ENCODE measurements at places on chromosomes 11 and 22. TPM values are rescaled to one million over a fixed set of nuclear protein-coding genes. Genes with fewer than 3 reads are reported as not detected.

DNA sequence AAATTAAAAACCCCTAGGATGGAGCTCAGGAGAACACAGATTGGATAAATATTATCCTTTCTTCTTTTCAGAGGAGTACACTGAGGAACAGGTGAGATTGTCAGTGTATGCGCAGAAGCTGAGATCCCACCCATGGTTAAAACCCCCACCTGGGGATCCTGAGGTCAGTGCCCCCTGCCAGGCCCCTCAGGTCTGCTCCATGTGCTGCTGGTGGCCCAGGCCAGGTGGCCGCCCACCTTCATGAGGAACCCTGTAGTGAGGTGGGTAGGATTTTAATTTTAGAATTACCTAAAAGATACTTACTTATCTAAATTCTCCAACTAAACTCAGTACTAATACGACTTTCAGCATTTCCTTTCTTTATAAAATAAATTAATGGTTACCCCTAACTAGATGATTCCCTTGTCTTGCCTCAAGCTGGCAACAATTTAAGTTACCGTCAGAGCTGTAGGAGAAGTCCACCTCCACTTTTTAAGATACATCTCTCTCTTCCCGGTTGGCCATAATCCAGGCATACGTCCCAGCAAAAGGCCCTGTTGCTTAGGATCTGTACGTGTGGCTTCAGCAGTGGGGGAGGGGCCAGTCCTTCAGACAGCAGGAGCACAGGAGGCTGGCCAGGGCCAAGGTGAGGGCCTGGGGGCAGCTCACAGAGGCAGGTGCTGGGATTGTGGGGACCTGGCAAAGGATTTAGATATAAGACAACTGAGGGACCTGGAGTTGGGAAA is 61.5 kb upstream of the PITPNB start:
- no peak for DNase-seq

DNA sequence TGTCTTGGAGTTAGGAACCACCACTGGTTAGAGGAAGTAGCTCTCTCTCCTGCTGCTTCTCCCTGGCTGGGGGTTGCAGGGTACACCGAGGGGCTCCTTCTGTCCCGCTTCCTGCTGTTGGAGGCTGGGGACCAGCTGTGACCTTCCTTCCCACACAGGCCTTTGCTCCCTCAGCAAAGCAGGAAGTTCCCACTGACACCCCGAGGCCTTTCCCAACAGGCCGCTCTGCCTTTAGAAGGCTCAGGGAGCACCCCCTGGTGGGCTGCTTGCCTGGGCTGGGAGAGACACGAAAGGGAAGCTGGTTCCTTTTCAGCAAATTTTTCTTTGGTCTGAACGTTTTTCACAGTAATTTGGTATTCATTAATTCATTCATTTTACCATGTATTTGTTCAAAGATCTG is 527.9 kb upstream of the B3GAT1 start:
- DNase-seq, result no peak

- DNase-seq, result no peak
Measured at GRCh38 chr11:12212174-12212820, 101.9 kb downstream of the MICAL2 start.

- no peak for DNase-seq
Measured at GRCh38 chr22:42857845-42858481, 890 bp upstream of the ARFGAP3 start.

- DNase-seq, result no peak
Measured at GRCh38 chr11:4619514-4619913, 11.5 kb upstream of the TRIM68 start.

GRCh38 chr22:46909237-46910030 is 147.0 kb downstream of the TBC1D22A start:
- DNase-seq, result no peak

GRCh38 chr22:45413368-45414211 is at the start of the genes RIBC2 and SMC1B:
Gene RIBC2, plus strand, starts transcription at chr22:45413693. Its CDS starts 194 bp downstream, at chr22:45413887.
Gene SMC1B, minus strand, starts transcription at chr22:45413599. Its CDS starts 32 bp downstream, at chr22:45413567.
- peak; percentile 90 for DNase-seq

DNA sequence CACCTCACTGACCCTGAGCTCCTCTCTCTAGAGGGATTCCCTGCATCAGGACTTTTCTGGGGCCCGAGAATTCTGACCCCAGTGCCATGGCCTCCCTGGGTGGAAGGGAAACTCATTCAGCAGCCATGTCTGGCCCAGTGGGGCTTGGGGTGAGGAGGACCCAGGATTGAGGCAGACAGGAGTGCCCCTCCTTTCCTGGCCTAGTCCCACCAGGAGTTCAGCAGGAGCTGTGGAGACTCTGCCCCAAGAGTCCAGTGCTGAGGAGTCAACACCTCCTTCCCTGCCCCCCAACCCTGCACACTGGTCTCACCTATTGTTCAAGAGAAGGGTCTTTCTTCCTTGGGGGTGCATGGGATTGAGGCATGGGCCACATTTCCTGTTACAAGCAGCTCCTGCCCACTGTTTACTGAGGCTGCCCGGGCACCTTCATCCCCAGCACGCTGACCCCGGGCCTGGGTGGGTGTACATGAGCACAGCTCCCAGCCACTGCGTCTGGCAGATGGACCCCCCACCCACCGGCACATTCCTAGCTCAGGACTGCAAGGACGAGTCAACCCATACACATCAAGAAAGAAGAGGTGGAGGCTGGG is 33.9 kb downstream of the ALX4 start:
- no peak for DNase-seq

SLC1A2 gene
- 12.0 TPM for total RNA-seq

NXPE1 gene
- 2.2 TPM for total RNA-seq

TCN2 gene
- 3.1 TPM for total RNA-seq

Data from umbilical cord (tissue), 2 donors.